CD4-positive, alpha-beta T cell treated with Interleukin-17A for 1 hour (primary cell): ENCODE measurements at places on chromosomes 12 and 14.

DNA sequence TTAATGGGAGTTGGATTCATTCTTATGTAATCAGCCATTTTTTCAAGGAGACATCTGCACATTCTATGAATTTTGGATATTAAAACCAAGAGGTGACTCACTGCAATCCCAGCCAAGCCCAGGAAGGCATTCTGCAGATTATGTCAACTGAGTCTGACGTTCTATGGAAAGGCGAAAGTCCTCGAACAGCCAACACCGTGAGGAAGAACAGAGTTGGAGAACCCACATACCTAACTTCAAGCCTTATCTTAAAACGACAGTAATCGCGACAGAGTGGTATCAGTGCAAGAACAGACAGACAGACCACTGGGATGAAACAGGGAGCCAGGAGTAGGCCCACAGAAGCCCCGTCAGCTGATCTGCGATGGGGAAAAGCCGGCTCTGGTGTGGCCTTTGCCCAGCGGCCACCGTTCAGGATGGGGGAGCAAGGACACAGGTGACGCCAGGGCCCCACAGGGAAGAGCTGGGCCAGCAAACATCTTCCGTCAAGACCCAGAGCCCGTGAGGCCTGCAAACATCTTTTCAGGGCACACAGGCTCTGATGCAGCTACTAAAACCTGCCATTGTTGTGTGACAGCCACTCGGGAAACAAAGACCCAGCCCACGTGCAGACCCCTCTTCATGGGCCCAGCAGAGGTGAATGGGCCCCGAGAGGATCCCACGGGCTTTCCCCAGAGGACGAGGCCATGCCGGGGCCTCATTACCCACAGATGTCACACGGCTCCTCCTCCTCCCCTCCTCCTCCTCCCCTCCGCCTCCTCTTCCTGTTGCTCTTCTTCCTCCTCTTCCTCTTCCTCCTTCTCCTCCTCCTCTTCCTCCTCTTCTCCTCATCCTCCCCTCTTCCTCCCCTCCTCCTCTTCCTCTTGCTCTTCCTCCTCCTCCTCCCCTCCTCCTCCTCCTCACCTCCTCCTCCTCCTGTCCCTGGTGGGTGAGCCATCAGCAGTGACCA is 277.6 kb downstream of the ADGRD1 start:
- DNase-seq, result no peak

- no peak for DNase-seq
These were observed 49.5 kb downstream of the DCAF4 start for GRCh38 chr14:72975770-72976169.

DNA sequence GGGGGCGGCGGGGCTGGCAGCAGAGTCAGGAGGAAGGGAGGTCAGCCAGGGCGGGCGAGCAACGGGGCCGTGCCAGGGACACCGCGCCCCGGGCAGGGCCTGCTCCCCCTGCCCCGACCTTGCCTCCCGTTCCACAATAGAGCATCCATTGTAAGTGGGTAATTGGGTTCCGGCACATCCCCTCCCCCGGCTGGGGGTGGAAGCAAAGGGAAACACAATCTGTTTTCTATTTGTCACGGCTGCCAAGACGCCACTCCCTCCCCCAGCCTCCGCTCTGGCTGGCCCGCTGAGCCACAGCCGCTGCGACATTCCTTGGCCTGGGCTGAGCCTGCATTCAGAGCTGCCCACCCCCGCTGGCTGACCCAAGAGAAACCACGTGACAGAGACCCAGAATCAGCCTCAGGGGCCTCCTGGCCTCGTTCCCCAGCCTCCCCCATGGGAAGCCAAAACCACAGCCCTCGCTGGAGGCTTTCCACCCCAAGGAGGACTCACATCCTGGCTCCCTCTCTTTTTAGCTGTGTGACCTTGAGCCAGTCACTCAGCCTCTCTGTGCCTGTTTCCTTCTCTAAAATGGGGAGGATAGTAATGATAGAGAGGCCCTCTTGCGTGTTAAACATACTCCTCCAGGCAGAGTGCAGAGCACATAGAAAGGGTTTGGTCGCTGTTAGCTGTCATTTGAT is 117.6 kb downstream of the SCARB1 start:
- no peak for DNase-seq

DNA sequence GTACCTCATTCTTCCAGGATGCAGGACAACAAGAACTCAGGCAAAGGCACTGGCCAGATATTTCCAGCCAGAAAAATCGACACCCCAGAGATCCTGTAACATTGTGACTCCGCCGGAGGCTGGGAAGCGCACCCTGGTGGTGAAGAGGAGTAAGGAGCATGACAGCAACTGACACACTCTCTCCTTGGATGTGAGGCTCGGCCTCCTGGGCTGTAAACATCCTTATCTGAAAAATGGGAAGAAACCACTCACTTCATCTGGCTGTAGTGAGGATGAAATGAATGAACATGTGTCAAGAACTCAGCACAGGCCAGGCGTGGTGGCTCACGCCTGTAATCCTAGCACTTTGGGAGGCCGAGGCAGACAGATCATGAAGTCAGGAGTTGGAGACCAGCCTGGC is 27.5 kb downstream of the TCHP start:
- peak; percentile 56 for DNase-seq

DNA sequence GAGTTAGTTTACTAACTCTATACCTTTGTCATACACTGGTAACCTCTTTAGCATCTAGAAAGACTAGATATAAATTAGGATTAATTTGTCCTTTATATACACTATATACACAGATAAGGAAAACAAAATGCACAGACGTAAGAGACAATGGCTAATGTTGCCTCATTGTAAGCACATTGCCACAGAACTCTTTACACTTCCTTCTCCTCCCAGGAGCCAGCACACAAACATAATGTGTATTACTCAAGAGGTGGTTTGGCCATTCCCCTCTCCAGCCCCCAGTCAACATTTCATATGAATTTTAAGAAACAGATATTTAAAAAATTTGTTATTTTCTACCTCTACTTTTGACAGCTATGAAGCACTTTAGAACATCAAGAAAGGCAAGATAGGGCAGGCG is 131.4 kb upstream of the OR4E1 start:
- DNase-seq, result no peak

DNA sequence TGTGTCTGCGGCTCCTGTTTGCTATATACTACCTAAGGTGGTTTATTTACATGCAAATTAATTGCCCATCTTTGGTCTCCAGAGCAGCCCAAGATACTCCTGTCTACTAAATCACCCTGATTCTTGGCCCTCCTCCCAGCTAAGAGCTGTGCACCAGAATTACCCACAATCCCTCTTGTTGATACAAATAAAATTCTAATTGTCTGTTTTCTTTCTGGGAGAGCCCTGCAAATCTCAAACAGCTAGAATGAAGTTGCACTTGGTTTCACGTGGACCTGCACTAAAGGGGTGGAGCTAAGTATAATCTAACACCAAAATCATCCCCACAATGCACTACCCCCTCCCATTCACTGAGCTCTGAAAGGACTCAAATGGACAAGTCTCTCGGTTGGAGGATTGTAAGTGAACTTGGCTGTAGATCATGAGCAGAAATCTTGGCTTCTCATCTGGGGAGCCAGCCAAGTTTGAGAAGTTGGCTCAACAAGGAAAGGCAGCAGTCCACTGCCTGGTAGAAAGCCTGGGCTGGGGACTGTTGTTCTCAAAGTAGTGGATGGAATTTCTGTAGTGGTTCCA is 6.6 kb downstream of the MAX start:
- DNase-seq, result no peak

- no peak for DNase-seq
These were observed 1338.6 kb downstream of the FSCB start for GRCh38 chr14:43168371-43168925.

- DNase-seq, result no peak
These were observed 568.7 kb downstream of the MED13L start for GRCh38 chr12:115708801-115709200.

DNA sequence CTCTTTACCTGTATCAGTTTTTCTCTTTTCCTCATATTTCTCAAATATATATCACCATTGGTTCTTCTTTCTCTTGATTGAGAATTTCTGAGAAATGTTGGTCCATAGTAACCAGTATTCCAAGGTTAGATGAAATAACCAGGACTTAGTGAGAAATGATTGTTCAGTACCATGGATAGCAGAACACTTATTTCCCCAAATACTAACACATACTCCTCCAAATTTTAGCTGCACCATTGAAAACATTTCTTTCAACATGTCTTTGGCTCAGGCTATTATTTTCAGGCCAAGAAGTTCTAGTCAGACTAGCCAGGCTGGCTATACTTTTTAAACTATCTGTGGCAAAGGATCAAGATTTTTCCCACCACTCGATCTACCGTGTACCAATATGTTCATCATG is 113.3 kb downstream of the PTPRO start:
- DNase-seq, result no peak

GRCh38 chr12:61487728-61488127 is 772.5 kb upstream of the USP15 start:
- DNase-seq, result no peak
